ENCODE measurements at places on chromosomes 5 and 9. TPM values are rescaled to one million over a fixed set of nuclear protein-coding genes. Genes with fewer than 3 reads are reported as not detected.

DNA sequence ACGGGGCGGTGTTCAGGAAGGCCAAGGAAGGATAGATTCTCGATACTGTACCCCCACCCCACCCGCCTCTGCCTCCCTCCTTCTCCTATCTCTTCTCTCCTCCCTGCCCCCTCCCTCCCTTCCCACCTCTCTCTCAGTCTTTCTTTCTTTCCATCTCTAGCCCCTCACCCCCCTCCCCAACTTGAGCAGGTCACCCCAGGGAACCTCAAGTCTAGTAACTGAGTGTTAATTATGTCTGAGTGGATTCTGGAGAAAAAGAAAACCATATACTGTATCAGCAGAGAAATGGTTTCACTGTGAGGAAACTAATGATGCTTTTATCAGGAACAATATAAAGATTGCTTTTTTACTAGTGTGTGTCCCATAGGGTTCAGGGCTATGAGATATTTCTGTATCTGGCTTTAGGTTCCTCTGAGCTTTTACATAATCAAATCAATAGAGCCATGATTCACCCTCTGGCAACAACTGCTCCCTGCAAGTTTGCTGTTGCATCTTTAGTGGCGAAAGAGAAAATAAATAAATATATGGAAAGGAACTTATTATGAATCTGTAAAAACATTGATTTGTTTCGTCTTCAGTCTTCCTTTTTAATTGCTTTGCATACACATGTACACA lies 639.7 kb downstream of the CCDC171 start:
- no peak for DNase-seq

DNA sequence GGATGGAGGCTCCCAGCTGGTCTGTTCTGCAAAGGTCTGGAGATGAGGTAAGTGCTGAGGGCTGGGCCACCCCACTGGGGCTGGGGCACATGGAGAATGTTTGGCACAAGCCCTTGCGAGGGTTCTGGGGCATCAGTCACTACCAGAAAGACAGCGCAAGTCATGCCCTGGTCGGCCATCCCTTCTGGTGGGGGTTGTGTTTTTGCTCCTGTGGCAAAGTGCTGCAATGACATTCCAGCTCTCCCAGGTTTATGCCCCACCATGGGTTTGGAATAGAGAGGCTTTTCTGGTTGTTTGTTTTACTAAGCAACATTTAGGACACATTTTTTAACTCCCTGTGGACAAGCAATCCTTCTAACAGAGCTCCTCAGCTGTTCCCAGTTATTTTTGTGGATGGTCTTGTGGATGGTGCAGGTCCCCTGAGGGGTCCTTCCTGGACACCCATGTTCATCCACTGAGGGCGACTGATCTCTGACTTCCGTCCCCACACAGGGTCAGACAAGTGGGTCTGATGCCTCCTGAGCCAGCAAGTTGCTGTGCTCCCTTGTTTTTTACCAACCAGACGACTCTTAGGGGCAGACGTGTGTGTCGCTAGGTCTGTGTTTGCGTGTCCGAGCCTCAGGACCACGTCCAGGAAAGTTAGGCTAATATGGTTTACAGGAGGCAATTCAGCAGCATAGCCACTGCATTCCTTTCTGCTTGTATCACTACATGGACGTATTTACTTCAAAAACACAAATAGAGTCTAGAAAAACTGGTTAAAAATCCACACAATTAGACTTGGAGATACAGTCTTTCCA lies 64.9 kb upstream of the ECM2 start:
- DNase-seq, result no peak

DNA sequence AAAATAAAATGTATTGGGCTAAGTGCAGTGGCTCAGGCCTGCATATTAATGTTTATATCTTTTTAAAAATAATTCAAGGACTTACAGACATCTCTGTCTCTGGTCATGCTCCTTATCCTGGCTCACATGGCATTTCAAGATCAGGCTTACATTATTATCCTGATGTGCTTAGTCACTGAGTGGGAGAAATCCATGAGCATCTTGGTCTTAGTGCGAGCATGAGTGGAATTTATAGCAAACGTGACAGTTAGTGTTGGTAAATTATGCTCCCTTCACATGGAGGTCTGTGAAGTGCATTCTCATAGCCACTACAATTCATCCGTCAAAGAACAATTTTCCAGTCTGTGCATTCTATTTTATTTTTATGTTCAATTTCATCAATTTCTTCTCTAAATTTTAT lies 237.8 kb upstream of the EDIL3 start:
- DNase-seq, result no peak

DNA sequence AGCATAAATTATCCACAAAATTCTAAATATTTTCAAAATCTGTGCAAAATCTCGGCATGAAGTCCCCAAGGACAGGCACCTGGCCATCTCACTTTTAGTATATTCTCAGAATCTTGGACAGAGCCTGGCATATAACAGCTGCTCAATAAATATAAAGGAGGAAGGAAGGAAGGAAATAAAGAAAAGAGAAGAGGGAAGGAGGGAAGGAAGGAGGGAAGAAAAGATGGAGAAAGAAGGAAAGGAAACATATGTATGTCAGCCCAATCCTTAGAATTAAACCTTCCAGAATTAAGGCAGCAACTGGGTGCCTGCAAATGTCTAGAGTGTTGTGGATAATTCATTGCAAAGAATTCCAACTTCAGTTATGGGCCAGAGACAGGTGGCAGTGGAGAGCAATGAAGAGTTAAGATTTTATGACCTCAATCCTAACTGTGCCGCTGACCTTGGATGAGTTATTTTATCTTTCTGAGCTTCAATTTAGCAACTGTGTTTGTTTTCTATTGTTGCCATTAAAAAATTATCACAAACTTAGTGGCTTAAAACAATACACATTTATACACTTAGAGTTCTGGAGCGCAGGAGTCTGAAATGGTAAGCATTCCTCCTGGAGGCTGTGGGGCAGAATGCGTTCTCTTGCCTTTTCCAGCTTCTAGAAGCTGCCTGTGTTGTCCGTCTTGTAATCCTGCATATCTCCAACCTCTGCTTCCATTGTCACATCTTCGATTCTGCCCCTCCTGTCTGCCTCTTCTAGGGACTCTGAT lies 200.9 kb upstream of the MSX2 start:
- DNase-seq, result no peak

The FYB1 gene
- total RNA-seq, result not detected

The ENTREP1 gene
- 3.7 TPM for total RNA-seq

The FAT2 gene
- total RNA-seq, result 0.07 TPM

Measured in progenitor cell of endocrine pancreas (in vitro differentiated cells).